ENCODE measurements at places on chromosomes 11 and 22. TPM values are rescaled to one million over a fixed set of nuclear protein-coding genes. Genes with fewer than 3 reads are reported as not detected.

- DNase-seq, result no peak
Observed at GRCh38 chr11:70497536-70498075, 99.3 kb downstream of the CTTN start.

DNA sequence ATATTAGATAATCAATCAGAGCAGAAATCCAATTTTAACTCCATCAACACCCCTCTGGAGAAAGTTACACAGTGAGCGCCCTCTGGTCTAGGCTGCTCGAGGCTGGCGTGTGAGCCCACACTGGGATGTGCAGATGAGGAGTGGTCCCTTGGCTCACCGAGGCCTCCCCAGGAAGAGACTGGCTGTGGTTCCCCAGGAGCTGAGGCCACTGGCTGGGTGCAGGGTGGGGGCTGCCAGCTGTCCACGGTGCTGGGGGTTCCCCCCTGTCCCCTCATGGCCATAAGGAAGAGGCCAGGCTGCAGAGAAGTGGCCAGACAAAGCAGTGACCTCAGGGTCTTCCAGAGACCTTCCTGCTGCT lies 750.7 kb downstream of the BRD1 start:
- DNase-seq, result no peak

DNA sequence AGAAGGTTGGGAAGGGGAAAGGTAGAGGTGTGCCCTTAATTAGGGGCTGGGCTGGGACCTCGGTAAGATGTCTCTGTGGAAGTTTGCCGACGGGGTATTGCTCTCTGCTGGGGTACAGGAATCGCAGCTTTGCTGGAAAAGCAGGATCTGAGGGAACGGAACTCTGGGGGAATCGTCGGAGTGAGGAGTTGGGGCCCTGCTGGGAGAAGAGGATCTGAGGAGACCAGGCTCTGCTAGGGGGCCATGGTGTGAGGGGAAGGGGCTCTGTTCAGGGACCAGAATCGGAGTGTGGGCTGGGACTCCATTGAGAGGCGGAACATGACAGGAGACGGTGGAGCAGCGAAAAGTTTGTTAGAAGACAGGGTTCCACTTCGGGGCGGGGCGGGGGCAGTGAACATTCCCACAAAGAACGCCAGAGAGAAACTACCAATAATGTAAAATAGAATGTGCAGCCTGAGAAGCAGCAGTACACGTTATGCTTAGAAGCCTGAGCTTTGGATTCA lies 456 bp downstream of the AAMDC start:
- DNase-seq, result no peak

DNA sequence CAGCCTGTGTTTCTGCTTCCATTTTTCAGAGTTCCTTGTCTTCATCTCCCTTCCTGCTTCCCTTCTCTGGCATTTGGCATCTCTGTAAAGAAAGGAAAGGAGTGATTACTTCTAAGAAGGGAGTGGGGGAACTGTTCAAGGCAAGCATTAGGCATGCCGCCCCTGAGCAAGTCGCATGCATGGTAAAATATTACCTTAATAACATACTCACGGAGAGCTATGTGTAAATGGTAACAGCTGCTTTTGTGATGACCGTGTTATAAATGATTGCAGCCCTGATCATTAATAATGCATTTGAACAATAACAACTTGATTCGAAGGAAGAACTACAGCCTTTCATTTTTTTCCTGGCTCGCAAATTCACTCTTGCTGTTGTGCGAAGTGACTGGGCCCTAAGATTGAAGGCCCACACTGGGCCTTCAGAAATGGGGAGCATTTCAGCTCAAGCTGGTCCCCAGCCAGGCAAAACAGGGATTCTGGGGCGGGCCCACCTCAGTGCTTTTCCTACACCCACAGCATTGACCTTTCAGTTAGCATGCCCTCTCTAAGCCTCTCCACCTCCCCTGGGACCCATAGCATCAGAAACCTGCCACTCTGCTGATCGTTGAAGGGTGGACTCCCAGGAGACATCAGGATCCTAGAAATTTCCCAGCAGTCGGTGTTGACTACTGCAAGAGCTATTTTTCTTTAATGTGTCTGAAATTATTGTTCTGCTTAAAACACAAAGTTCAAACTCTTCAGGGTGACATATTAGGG lies 263.0 kb upstream of the CADM1 start:
- no peak for DNase-seq

GRCh38 chr11:34940026-34940677 lies 23.7 kb downstream of the PDHX start:
- DNase-seq, result no peak

GRCh38 chr11:110525883-110526282 lies 96.1 kb downstream of the FDX1 start:
- DNase-seq, result no peak

- peak; percentile 98 for DNase-seq
Observed at GRCh38 chr11:65315204-65315865, 669 bp downstream of the CDC42EP2 start.

OR4C12 gene
- not detected for total RNA-seq

LGR4 gene
- total RNA-seq, result 73.7 TPM
